ENCODE measurements at places on chromosomes 7 and 10.

GRCh38 chr7:105976868-105977267, 13.8 kb downstream of the CDHR3 start:
- DNase-seq = no peak

GRCh38 chr10:75611993-75612372, 180.6 kb downstream of the LRMDA start:
- DNase-seq = peak; percentile 21

GRCh38 chr10:22455068-22455857, 110.0 kb downstream of the SPAG6 start:
- DNase-seq = no peak

DNA sequence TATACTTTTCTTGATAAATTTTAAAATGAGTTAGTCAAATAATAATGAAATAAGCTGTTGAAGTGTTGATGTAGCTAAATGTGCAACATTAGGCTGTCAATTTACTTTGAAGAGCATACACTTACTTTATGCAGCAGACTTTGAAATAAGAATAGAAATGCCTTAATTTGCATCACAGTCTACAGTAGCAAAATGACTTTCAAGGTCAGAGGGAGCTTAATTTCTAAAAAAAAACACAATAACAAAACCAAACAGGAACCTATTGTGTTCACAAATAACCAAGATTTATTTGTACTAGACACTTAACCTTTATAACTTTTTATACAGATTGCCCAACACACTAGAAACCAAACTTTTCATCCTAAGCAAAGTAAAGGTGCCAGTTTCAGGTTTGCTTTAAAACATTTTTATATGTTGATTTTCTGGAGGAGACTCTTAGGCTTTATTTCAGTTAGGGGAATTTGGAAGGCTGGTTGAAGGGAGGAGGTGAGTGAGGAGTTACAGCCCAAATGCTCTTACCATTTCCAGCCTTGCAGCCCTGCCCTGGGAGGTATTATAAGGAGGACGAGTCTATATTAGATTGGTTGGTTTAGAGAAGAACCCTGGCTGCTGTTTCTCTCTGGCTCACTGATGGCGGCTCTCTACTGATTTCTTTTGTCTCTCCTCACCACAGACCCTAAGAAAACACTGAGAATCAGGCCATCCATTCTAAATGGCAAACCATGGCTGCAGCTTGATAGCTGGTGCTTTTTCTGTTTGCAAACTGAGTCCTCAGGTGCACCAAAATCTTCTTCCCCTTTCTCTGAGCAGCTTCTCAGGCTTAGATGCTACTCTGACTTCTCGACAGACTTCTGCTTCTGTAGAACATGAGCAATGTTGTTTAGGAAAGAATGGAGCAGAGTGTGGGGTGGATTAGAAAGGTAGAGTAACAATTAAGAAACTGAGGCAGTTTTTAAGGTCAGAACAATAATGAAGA, 55.2 kb upstream of the RPA3 start:
- DNase-seq = no peak

DNA sequence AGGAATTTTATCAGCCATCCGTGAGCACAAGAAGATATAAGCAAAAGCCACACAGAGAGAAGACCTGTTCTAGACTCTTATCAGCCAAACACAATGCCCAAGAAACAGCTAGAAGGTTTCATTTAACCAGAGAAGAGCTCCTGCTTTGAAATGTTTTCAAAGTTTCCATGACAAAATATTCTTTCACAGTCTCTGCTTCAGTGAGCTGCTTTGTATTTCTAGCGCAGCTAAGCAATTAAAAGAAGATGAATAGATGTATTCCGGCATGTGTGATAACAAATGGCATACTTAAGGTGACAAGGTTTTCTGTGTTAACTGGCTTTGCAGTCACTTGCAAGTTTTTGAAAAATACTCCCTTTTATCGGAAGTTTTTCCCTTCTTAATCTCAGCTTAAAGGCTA, 78.9 kb upstream of the NXPH1 start:
- no peak for DNase-seq

DNA sequence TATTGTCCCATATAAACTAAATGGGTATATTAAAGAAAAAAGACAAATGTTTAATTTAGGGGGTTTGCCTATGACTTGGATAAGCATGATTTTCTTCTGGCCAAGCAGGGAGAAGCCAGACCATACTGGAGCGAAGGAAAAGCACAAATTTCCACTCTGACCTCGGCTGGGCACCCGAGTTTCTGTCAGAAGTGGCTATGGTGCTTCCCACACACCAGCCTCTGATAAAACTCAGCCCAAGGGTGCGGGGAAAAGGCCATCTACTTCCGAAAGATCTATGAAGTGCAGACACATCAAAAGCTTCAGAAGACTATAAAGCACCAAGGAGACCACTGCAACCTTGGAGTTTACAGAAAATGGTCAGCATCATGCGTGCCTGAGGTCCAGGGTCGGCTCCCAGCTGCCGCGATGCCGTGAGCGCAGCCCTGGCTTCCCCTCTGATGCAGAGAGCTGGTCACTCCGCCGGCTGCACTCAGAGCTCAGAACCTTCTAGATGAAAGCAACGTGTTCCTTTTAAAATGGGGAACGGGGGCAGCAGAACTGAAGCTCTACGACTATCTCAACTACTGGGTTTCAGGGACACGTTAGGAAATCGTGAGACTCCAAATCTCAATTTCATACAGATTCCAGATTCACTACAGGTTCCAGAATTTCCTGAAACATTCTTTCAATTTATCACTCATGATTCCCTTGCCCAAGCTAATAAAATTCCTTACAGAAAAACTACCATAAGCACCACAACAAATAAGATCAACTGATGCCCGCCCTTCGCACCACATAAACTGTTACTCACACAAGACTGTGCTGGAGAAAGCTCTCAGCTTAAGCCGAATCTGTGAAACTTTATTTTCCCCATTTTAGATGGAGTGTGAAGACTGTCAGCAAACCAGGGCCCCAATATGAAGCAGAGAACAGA, 84.5 kb downstream of the DIP2C start:
- DNase-seq = no peak

DNA sequence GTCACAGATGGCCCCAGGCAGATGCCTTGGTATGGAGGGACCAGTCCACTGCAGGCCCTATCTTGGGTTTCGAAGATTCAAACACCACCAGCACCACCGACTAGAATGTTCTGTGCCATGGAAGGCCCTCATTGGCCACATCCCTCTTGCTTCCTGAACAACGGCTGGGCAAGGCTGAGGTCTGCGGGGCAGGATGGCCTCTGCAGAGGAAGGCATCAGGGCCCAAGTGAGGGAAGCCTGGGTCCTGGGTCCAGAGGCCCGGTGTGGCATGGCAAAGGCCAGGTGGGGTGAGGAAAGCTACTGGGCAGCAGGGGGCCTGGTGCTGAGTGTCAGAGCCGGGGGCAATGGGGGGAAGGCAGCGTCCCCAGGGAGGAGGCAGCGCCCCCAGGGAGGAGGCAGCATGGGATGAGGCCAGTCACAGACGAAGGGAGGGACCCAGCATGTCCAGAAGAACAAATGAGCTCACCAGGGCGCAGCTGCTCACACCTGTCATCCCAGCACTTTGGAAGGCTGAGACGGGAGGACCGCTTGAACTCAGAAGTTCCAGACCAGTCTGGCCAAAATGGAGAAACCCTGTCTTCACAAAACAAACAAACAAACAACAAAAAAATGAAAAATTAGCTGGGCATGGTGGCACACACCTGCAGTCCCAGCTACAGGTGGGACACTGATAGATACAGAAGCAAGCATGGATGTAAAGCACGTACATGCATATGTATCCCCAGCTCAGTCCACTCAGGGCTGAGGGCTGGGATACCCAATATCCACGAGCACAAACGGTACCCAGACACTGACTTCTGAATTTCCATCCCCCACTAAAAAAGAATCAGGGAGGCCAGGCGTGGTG, 64.4 kb downstream of the PROSER2 start:
- no peak for DNase-seq

GRCh38 chr10:24681572-24682088, 42.1 kb downstream of the ARHGAP21 start:
- no peak for DNase-seq

- DNase-seq = no peak
Measured at GRCh38 chr10:34193931-34194626, 621.0 kb downstream of the PARD3 start.

DNA sequence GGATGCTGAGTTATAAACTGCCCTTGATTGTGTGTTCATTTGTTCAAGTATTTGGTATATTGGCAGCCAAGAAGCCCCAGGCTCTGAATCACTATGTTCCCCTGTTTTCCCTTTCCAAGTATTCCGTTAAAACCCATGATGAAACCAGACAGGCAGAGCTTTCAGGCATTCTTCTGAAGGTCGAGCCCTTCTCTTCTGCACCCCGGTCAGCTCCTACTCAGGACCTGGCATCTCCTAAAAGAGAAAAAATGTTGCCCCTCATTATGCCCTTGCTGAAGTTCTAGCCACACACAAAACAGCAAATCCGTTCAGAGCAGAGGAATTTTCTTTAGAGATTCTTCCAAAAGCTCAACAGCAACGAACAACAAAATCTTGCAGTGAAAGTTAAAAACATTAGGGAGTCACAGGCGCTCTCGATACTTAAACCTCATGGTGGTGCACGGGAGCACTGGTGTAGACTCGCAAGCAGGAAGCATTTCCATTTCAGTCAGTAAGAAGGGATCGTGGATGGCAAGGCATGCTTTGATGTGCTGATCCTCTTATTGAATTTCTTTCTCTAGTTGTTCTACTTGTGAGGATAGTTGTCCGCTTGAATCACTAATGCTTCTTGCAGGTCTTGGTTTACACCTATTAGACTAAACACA, 264.9 kb downstream of the SKIDA1 start:
- no peak for DNase-seq

DNA sequence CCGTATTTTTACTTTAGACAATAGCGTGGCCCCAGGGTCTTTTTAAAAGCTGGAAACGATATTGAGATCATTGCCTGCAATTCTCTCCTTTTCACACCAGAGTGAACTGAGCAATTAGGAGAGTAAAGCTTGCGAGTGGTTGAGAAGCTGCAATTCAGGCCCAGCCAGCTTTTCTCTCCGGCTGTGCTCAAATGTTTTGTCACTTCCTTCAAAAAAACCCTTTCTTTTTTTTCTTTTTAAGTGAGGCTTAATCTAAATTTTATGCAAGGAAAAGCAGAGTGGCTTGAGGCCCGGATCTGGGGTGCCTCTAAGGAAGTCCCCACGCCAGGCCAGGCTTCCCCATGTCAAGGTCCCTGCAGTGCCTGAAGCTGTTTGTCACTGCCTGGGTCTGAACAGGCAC, 433.9 kb downstream of the GLRX3 start:
- DNase-seq = no peak

DNA sequence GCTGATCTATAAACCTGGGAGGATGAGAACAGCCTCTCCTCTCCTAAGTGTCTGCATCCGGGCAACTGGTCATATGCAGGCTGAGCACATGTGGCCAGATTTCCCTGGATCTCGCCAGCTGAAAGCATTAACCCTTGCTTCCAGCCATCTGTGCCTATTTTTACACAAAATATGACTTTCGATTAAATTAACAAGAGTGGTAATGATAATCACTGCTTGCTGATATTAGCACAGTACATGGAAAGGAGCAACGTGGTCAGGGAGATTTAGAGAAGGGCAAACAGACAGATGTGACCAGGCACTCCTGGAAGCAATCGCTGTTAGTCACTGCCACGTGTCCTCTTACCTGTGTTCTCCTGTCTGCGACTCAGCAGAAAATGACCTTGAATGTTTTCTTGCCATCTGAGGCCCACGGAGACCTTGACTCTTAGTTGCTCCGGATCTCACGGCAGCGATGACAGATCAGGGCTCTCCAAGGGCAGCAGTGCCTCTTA, 59.5 kb upstream of the NPTX2 start:
- DNase-seq = no peak

GRCh38 chr7:27235387-27236311, 7.0 kb upstream of the EVX1 start:
- DNase-seq = peak; percentile 73

DNA sequence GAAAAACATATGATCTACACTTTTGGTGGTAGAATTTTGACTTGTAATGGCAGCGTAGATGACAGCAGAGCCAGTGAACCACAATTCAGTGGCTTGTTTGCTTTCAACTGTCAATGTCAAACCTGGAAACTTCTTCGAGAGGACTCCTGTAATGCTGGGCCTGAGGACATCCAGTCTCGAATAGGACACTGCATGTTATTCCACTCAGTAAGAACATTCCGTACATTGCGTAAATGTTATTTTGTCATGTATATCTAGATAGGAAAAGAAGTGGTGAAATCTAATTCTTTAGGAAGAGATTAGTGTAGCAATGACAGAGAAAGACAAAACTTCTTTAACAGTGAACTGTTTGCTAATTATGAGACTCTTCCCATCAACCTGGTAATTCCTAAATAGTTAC, 112.9 kb downstream of the PODXL start:
- DNase-seq = no peak

- no peak for DNase-seq
Measured at GRCh38 chr10:9075420-9075819, 1020.9 kb downstream of the GATA3 start.

GRCh38 chr10:99775850-99776249, 6.6 kb upstream of the ABCC2 start:
- peak; percentile 76 for DNase-seq

- no peak for DNase-seq
Measured at GRCh38 chr7:78434281-78434680, 635.7 kb downstream of the PHTF2 start.

DNA sequence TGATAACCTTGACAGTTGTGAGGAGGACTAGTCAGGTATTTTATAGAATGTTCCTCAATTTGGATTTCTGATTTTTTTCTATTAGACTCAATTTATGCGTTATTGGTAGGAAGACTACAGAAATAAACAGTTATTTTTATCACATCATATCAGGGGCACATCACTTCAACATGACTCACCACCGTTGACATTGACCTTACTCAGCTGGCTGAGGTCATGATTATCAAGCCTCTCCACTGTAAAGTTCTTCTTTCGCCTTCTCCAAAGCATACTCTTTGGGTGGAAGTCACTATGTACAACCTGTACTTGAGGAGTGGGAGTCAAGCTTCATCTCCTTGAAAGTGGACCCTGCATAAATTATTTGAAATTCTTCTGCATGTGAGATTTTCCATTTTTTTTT, 194.3 kb upstream of the IGFBP3 start:
- DNase-seq = no peak

- no peak for DNase-seq
Measured at GRCh38 chr10:11757454-11757820, 15.3 kb downstream of the ECHDC3 start.

GRCh38 chr7:106570146-106570545, 90.8 kb downstream of the CCDC71L start:
- no peak for DNase-seq

GRCh38 chr10:21398563-21399231, 126.8 kb downstream of the SKIDA1 start:
- no peak for DNase-seq

- DNase-seq = no peak
Measured at GRCh38 chr7:157930926-157931466, 594.2 kb downstream of the DNAJB6 start.

DNA sequence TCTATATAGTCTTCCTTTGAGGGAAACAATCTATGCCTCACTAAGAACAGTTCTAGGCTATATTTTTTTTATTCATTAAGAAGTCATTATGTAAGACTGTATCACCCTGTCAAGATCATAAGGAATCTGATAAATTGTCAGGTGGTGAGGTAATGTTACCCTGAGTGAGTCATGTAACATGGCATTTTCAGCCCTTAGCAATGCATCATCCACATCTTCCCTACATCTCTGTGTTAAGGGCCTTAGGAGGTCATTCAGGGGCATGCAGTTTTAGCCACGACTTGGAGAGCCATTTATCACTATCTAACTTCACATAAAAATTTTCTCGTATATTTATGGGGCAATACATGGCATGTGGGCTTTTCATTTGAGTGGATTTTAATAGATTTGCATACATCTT, 924.5 kb upstream of the MBL2 start:
- DNase-seq = peak; percentile 44
